ENCODE measurements at places on chromosomes 2 and 18.

DNA sequence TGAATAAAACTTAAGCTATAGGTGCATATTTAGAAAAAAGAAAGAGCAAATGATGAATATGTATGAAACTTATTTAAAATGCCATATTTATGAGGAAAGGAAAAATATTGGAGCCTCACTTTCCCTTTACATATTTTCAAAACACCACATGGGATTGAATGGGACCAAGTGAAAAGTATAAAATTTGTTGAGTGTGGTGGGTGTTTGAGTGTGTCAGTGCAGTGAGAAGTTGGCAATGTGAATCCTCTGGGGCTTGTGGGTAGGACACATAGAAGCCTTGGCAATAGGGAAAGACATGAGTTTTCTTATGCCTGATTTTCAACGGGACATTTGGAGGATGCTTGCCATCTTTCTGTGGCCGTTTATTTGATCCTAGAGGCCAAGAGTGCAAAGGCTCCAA, 502.2 kb upstream of the CELF4 start:
- DNase-seq = no peak

DNA sequence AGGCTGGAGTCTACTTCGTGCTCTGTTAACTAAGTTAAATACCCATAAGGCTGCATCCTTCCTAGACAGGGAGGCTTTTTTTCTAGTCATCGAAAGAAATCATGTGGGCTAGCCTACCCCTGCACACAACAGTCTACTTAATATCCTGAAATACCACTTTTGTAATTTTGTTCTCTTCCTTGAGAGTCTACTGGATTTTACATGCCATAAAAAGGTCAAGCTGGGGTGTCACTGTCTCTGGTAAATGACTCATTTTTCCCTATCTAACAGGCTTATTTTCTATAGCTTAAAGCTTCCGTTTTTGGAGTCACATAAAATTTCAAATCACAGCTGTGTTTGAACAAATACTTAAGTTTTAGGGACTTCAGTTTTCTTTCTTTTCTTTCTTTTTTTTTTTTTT, 10.7 kb upstream of the STAM2 start:
- no peak for DNase-seq

DNA sequence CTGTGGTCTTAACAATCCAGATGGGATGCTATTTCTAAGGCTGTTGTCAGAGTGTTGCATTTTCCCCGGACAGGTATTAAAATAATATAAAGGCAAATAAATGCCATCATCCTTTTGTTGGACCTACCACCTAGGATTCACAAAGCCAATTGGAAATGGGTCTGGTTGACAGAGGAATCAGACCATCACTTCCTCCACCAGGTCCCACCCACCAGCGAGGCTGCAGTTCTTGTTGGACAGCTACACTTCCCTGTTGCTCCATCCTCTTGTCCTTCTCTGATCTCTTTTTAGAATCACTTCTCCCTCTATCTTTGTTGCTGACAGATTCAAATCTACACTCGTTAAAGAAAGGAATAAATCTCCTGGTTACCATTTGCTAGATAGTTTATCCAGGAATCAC, 1.1 kb downstream of the TMEM169 start:
- no peak for DNase-seq

- DNase-seq = no peak
These were observed 131.3 kb downstream of the LPIN1 start for GRCh38 chr2:11877764-11878163.

- no peak for DNase-seq
These were observed 83.7 kb downstream of the KCNF1 start for GRCh38 chr2:10995366-10995970.

DNA sequence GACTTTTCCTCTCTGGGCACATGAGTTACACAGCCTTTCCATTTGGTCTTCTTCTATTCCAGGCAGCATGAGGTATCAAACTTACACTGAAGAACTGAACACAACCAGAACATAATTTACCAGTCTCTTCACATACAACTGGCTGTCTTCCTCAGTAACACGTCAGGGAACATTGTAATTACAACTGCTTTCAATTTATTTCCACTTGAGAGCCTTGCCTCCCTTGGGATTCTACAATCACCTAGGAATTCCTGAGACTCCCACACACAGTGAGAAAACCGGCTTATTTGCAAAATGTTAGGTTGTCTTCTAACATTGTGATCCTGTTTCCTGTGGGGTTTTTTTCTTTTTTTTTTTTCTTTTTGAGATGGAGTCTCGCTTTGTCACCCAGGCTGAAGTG, 149.9 kb downstream of the TMX3 start:
- DNase-seq = no peak

GRCh38 chr18:48162956-48163737, 232.7 kb upstream of the SMAD2 start:
- no peak for DNase-seq

DNA sequence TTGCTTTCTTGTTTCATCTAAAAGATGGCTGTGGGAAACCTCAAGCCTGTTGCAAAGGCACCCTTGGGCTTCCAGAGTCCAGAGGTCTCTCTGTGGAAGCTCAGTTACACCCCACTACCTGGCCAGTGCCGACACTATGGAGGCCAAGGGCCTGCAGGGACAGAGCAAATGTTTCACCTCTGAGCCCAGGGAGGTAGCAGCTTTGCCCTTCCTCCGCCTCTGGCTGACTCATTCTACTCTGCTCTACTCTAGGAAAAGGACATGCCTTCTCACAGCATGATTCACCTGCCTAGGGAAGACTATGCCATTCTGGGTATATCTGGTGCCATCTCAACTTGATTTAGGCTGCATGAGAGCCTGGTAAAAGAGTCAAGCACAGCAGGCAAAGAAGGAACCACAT, 12.2 kb downstream of the MYOM1 start:
- DNase-seq = no peak

DNA sequence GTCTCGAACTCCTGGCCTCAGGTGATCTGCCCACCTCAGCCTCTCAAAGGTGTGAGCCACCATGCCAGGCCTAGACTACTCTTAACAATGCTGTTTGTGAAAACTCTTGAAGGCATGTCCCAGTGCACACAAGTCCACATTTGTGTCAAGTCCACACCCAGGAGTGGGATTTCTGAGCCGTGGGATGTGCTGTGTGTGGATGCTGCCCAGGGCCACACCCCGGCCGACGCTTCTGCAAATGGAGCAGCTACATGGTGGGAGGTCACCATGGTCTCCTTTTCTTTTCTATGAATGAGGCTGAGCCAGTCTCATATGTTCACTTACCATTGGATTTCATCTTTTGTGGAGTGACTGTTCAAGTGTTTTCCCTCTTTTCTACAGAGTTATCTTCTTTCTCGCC, 15.8 kb downstream of the SNED1 start:
- no peak for DNase-seq

DNA sequence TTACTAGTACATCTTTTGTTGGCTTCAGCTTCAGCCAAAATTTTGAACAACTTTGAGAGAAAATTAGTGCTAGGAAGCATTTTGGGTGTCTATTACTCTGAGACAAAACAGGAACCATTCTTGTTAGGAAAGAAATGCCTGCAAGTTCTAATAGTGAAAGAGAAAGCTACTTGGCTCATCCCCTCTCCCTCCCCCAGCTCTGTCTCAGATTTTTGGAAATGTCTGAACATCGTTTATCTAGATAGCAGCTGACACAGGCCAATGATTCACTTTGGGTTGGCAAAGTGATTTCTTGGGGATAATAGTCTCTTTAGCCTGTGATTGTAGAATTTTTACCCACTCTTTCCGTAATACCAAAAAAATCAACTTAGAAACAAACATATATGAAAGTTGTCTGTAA, 42.3 kb upstream of the PTPRM start:
- DNase-seq = no peak

GRCh38 chr18:47724186-47724975, 206.1 kb downstream of the SMAD2 start:
- DNase-seq = no peak

DNA sequence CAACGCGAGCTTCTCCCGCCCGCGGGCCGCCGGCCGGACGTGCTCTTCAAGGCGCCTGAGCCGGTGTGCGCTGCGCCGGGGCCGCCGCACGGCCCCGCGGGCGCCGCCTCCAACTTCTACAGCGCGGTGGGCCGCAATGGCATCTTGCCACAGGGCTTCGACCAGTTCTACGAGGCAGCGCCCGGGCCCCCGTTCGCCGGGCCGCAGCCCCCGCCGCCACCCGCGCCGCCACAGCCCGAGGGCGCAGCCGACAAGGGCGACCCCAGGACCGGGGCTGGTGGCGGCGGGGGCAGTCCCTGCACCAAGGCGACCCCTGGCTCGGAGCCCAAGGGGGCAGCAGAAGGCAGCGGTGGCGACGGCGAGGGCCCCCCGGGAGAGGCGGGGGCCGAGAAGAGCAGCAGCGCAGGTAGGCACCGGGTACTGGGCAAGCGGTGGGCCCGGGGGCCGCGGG, 676 bp downstream of the HOXD11 start:
- no peak for DNase-seq

DNA sequence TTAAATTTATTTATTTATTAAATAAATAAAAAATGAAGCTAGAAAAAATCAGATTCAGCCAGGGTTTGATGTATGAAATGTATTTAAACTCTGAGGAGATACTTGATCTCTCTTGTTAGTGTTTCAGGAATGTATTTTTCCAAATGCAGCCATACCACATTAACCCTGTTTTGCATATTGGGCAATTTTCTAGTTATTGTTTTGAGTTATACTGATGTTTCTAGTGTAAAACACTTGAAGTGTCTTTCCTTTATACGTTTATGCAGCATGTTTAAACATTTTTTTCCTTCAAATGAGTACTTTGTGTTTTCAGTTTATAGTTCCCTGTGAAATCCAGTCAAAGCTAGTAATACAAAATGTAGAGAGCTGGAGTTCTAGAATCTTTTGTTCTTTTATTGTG, 69.9 kb downstream of the WDR7 start:
- DNase-seq = no peak

GRCh38 chr2:74739733-74740241, 85.7 kb downstream of the SEMA4F start:
- DNase-seq = no peak

DNA sequence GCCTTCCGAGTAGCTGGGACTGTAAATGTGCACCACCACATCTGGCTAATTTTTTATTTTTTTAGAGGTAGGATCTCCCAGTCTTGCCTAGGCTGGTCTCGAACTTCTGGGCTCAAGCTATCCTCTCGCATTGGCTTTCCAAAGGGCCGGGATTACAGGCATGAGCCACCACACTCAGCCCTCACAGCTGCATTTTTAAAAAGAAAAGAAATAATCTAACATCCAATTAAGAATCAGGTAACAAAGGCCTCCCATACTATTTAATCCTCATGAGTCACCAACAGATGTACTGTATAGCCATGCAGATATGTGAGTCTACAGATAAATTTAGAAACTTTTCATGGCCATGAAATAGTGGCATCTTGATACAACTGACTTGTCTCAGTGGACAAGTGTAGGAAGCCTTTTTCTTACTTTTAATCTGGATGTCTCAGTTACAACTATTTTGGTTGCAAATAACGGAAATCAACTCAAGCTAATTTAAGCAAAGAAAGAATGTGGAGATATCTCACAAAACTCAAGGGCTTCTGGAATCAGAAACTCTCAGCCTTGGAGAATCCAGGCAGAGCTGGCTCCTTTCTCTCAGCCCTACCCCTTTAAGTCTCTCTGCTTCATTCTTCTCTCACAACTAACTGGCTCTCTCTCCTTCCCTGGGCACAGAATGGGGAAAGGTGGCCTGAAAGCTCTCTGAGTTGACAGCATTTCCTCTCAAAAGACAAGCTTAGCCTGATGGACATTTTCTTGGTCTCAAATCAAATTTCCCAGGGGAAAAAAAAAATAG, 12.8 kb upstream of the PPM1B start:
- DNase-seq = no peak

DNA sequence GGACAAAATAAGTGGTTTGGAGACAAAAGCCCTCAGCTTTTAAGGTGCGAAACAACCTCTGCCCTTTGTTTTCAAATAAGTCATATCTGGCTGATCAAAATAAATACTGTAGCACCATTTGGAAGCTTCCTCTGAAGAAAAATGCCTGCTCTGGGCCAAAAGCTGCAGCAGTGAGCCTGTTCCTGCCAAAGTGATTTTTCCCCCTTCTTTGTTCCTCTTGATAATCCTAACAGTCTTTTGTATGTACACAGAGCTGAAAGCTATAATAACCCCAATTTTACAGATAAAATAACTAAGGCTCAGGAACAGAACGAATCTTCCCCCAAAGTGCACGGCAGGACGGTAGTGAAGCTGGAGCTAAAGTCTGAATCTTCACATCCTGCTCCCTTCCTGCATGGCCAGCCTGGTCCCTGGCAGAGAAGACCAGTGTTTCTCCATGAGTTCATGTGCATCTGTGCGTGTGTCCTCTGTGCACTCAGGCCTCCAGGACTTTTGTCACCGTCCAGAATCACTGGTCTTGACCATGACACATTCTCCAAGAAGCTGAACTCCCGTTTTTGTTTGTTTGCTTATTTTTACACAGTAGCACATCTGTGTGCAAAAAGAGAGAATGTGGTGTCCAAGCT, 2114.1 kb upstream of the PIK3C3 start:
- DNase-seq = no peak

GRCh38 chr2:158321264-158321663, 135.3 kb downstream of the CCDC148 start:
- no peak for DNase-seq

GRCh38 chr2:121856360-121856759, 100.9 kb downstream of the TSN start:
- no peak for DNase-seq

DNA sequence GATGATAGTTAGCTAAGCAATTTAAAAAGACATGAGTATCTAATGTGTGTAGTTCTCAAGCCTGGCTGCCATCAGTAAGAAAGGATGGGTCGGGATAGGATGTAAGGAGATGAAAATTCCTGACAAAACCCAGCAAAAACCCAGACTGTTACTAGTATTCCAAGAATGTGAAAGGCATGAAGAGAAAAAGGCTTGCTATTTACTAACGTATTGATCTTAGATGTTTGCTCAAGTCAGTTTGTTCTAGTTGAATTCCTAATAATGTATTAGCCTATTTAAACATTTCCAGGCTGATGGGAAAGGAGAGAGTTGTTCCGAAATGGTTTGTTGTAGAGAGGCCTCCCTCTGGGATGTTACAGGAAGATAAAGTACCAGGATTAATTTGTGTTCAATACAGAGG, 88.2 kb downstream of the ZNF532 start:
- no peak for DNase-seq

DNA sequence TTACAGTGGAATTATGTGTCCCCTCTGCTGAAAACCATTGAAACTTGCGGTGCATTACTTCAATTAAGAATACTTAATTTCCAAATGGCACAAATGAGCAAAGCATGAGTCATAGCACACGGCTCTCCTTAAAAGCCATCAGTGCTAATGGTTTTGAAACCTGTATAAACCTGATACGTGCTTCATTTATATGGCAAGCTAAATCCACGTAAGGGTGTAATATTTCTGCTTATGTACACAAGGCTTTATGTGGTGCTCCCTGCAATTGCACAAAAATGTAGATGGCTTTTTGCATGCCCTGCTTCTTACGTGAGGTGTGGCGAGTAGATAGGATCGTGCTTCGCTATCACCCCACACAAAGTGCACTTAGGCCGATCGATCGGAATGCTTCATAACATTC, 840.9 kb downstream of the GALR1 start:
- no peak for DNase-seq

All from tibial nerve (tissue), 4 donors.